ENCODE measurements at places on chromosomes 6 and 20.

GRCh38 chr6:28580475-28580874, 54.8 kb downstream of the GPX5 start:
- DNase-seq, result no peak

DNA sequence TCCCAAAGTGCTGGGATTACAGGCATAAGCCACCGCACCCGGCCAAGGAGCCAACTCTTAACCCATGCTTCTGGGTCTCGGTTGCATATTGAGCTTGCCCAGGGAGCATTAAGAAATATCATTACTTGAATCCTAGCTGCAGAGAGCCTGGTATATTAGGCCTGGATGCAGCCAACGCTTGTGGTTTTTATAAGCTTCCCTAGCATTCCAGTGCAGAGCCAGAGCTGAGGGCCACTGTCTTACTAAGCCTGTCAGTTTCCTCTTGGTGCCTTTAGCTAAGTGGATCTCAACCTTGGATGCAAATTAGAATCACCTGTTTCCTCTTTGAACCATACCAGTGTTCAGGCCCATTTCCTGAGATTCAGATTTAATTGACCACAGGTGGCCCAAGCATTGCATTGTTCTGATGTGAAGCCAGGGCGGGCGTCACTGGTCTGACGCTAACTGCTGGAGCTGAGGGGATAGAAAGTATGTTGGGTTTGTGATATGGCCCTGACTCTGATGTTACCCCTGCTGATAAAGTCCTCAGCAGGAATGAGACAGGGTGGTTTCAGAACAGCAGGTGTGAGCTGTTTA, 76.3 kb downstream of the BTBD3 start:
- no peak for DNase-seq

DNA sequence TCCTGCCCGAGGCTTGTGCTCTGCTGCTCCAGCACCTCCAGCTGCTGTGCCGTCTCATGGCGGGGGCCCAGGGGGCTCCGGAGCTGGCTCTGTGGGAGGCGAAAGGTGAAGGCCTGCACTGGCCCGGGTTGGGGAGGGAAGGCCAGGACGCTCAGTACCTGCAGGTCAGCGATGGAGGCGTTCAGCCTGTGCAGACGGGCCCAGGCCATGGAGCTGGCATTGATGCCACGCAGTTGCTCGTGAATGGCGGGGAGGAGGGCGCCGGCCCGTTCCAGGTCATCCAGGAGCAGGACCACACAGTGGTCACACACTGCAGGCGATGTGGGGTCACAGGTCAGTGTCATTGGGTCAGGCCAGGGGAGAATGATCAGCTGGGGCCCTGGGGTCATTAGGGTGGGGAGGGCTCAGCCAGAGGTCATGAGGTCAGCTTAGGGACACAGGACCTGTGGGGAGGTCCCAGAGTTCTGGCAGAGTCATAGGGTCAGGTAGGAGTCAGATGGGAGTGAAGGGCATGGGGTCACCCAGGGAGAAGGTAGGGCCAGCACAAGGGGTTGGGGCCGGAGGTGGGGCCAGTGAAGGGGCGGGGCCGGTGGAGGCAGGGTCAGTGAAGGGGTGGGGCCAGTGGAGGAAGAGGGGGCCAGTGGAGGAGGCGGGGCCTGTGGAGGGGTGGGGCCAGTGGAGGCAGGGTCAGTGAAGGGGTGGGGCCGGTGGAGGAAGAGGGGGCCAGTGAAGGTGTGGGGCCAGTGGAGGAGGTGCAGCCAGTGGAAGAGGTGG, 18.0 kb downstream of the ADRM1 start:
- peak; percentile 69 for DNase-seq

DNA sequence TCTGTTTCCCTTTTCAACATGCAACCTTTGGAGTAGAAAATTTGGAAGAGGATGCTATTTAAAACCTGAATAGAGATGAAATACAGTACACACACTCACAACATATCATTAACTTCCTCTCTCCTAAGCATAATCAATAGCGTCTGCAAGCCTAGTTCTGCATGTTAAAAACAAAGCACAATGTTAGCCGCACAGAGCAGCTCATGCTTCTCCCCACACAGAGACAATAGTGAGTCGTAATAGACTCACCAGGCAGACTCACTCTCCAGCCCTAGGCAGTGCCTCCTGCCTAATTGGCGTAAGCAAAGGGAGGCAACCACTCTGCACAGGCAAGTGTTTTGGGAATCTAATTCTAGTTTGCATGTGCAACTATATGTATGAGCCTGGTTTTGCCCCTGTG, 45.8 kb upstream of the ARID1B start:
- peak; percentile 4 for DNase-seq

DNA sequence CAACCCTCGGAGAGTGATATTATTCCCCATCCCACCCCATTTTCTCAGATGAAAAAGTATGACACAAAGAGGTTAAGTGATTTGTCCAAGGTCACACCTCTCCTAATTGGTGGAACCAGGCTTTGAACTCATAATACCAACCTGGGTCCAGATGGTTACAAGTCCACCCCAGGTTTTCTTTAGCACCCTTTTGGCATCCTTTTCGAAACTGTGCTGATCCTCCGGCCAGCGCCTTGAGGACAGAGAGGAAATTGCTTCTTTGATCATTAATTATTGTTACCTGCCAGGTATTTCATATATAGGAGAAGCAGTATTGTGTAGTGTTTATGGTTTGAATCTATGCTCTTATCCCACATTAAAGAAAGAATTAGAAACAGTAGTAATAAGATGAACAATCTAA, 29.3 kb upstream of the PDYN start:
- DNase-seq, result no peak

DNA sequence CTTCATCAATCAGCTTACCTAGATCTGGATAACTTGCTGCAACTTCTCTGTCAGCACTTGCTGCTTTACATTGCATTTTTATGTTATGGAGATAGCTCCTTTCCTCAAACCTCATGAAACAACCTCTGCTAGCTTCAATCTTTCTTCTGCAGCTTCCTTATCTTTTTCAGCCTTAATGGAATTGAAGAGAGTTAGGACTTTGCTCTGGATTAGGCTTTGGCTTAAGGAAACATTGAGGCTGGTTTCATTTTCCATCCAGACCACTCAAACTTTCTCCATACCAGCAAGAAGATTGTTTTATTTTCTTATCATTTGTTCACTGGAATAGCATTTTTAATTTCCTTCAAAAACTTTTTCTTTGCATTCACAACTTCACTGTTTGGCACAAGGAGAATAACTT, 48.8 kb upstream of the PAK5 start:
- DNase-seq, result no peak

Measured in Calu3 (cell line).